HCT116 (cell line): ENCODE measurements at places on chromosomes 1 and 21.

DNA sequence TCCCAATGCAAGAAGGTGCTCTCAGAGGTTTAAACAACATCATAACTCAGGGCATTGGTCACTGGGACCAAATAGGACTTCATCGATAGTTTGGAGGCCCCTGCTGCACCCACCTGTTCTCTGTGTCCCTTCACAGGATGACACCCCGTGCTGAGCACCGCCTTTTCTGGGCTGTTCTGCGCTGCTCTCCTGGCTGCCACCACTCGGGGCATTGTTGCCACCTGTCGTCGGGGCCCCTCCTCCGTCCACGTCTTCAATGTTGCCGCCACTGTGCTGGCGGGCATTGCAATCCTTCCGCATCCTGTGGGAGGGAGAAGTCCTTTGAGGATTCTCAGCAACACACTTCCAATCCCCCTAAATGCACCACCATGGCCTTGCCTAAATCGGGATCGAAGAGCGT is 47.7 kb downstream of the NTPCR start:
- H3K27ac ChIP-seq, result no peak overlapping the region
- DNase-seq, result no peak
- peaks cover 6% of the 10 kb centered on the region for H3K36me3 ChIP-seq

DNA sequence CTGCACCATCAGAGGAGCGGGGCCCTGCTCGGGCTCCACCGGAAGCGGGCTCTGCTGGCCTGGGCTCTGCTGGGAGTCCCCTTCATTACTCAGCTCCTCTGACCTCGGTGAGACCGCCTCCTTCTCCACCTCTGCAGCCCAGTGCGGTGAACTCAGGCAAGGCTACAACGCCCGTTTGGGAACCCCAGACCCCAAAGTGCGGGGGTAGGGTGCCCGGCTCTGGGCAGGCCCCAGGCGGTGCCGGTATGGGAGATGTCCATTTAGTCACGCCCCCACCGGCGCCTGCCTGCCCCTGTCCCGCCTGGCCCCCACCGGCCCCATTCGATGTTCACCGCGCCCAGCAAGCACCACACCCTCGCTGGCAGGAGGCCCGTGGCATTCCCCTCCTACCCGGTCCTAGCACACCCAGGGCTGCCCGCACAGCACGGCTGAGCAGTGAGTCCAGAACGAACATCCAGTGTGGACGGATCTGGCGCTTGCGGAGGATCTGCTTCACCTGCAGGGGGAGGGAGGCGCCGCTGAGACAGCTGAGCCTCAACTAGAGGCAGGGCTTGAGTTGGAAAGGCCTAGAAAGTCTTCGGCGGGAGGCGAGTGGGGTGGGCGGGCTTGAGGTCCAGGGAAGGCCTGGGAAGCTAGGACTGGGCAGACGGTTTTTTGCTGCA is 10.0 kb downstream of the MAP3K6 start:
- H3K4me3 ChIP-seq, result no peak overlapping the region
- H3K36me3 ChIP-seq, result peaks cover 7% of the 10 kb centered on the region; the same call in 1 of the 2 replicates
- no peaks in the 10 kb centered on the region for H3K27me3 ChIP-seq
- H3K27ac ChIP-seq, result peak overlapping the region; percentile 39; the same call in 1 of the 2 replicates

DNA sequence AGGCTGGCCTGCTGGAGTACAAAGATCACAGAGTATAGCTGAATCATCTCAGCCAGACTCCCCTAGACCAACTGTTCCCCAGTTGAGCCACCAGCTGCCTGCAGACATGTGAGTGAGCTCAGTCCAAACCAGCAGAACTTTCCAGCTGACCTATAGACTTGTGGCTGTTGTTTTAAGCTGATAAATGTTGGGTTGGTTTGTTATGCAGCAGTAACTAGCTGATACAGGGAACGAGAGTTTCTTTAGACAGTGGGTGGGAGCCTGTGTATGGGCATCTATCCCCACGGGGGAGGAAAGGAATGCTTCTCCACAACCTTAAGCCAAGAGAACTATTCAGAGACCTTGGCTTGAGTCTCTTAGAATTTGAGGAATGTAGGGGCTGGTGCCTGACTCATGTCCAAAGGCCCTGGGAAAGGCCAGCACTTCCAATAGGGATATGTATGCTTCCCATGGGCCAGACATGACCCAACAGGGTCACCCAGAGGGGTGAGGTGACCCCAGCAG is 30.1 kb downstream of the SLC1A7 start:
- H3K27me3 ChIP-seq, result no peaks in the 10 kb centered on the region
- no peak overlapping the region for H3K4me3 ChIP-seq

GRCh38 chr1:42924082-42924850 is 34.4 kb downstream of the SLC2A1 start:
- peak; percentile 82 for DNase-seq
- peaks cover 9% of the 10 kb centered on the region; the same call in 1 of the 2 replicates for H3K4me1 ChIP-seq
- peak overlapping the region; percentile 81 for H3K27ac ChIP-seq
- peak overlapping the region; percentile 70 for H3K4me3 ChIP-seq

GRCh38 chr1:111213412-111213811 is 13.0 kb upstream of the DENND2D start:
- no peaks in the 10 kb centered on the region for H3K27me3 ChIP-seq
- no peak overlapping the region for H3K27ac ChIP-seq
- no peak overlapping the region for H3K4me3 ChIP-seq
- peaks cover 2% of the 10 kb centered on the region; the same call in 1 of the 2 replicates for H3K4me1 ChIP-seq
- H3K36me3 ChIP-seq, result no peaks in the 10 kb centered on the region
- DNase-seq, result no peak

- H3K4me1 ChIP-seq, result no peaks in the 10 kb centered on the region
- H3K36me3 ChIP-seq, result no peaks in the 10 kb centered on the region
- H3K4me3 ChIP-seq, result no peak overlapping the region
- DNase-seq, result no peak
- H3K27me3 ChIP-seq, result no peaks in the 10 kb centered on the region
Measured at GRCh38 chr1:167842872-167843271, 71.1 kb downstream of the ADCY10 start.

DNA sequence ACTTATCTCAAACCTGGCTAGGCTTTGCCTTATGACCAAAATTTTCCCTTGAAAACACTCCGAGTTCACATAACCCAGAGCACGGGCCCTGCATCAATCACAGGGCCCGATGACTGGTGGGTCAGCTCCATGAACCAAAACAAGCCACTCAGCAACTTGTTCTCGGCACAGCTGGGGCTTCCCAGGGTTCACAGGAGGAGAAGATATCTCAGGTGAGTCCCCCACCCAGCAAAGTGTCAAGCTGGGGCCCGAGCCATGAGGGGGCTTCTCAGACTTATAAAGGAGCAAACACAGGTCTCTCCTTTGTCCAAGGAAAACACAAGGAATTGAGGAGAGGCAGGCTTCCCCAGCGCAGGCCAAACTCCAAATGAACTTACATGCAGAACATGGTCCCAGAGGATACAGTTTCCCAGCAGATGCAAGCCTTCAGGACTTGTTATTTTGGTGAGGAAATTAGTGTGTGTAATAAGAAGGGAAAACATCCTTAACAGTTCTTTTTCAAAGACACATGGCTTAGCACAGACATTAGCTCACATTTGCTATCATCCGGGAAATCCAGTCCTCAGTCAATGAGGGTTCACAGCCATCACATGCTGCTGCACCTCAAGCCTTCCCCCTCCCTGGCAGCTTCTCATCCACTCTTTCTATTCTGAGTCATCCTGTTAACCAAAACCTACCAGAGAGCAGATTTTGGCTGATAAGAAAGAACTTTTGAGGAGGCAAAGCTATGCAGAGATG is 98.1 kb upstream of the NFIA start:
- no peak overlapping the region for H3K4me3 ChIP-seq
- H3K4me1 ChIP-seq, result no peaks in the 10 kb centered on the region
- H3K36me3 ChIP-seq, result no peaks in the 10 kb centered on the region
- no peak for DNase-seq

- H3K27me3 ChIP-seq, result peaks cover 53% of the 10 kb centered on the region
- H3K27ac ChIP-seq, result no peak overlapping the region; the same call in 1 of the 2 replicates
- H3K36me3 ChIP-seq, result no peaks in the 10 kb centered on the region
- peak overlapping the region; percentile 18; the same call in 1 of the 2 replicates for H3K4me3 ChIP-seq
- H3K4me1 ChIP-seq, result peaks cover 10% of the 10 kb centered on the region
Measured at GRCh38 chr21:41777951-41778815, 11.3 kb upstream of the RIPK4 start.

DNA sequence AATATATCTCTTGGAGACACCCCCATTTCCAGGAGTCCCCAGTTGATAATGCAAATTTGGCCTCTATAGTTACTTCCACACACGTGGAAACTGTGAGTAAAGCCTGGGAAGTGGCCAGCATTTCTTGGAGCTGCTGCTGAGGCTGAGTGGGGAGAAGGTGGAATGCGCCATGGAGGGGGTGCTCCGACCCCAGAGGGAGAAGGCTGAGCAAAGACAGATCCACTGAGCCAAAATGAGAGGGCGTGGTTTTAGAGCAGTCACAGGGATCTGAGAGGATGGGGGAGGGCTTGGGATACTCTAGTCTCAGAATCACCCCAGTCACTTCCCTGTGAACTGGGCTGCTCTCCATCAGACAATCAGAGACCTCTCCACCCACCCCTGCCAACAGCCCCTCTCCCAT is 38.7 kb downstream of the TRIM62 start:
- H3K4me3 ChIP-seq, result no peak overlapping the region
- H3K27ac ChIP-seq, result no peak overlapping the region
- H3K4me1 ChIP-seq, result no peaks in the 10 kb centered on the region
- DNase-seq, result no peak

DNA sequence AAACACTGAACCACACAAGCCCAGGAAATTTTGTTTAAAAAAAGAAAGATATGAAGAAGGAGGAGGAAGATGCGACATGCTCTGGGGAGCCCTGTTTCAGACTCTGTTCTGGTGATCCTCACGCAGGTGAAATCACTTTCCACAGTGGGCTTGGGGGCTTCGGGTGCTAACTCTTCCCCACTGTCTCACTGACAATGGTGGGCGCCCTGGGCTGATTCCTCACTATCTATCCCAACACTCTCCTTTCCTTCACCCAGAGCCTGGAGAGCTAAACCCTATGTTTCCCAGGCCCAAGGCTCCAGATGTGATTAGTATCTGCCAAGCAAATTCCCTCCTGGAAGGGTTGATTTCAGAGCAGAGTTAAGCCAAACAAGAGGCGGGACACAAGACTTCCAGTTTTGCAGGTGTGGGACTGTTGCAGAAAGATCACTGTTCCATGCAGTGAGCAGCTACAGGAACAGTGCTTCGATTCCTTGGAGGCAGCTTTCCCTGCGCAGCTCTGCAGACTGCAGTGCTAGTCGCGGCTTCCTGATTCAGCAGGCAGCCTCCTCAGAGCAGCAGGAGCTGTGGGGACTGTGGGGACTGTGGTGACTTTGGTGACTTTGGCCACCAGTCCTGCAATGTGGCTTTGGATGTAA is 168.3 kb downstream of the RHOU start:
- peaks cover 11% of the 10 kb centered on the region for H3K4me1 ChIP-seq
- H3K4me3 ChIP-seq, result no peak overlapping the region
- peaks cover 14% of the 10 kb centered on the region; the same call in 1 of the 2 replicates for H3K27me3 ChIP-seq
- H3K36me3 ChIP-seq, result no peaks in the 10 kb centered on the region

GRCh38 chr1:66043186-66043585 is 250.5 kb downstream of the PDE4B start:
- no peak for DNase-seq
- H3K27me3 ChIP-seq, result no peaks in the 10 kb centered on the region
- no peaks in the 10 kb centered on the region for H3K36me3 ChIP-seq
- H3K27ac ChIP-seq, result no peak overlapping the region

DNA sequence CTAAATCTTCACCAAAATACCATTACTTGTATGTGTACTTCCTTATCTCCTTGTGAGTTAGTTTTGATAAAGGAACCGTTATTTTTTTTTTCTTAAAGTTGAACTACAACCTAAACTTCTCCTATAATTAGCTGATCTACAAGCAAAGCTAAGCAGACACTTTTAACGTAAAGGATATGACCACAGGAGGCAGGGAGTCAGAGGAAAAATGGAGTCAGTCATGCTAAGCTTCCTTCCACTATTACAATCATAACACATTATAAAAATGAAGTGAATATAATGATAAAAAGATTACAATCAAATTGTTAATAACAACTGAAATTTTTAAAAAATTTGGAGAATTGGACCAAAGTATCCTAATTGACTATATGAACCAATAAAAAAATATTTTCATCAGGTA is 892.6 kb downstream of the KCNT2 start:
- H3K36me3 ChIP-seq, result no peaks in the 10 kb centered on the region
- DNase-seq, result no peak
- no peak overlapping the region for H3K4me3 ChIP-seq
- H3K27ac ChIP-seq, result no peak overlapping the region
- H3K27me3 ChIP-seq, result no peaks in the 10 kb centered on the region
- no peaks in the 10 kb centered on the region for H3K4me1 ChIP-seq

- H3K27ac ChIP-seq, result no peak overlapping the region
- H3K27me3 ChIP-seq, result no peaks in the 10 kb centered on the region
- H3K4me3 ChIP-seq, result no peak overlapping the region
- no peaks in the 10 kb centered on the region for H3K36me3 ChIP-seq
- DNase-seq, result no peak
Measured at GRCh38 chr21:18318156-18318555, 73.5 kb downstream of the CHODL start.

GRCh38 chr1:229972600-229973296 is 94.3 kb upstream of the GALNT2 start:
- DNase-seq, result no peak
- no peak overlapping the region for H3K4me3 ChIP-seq
- no peaks in the 10 kb centered on the region for H3K4me1 ChIP-seq

- H3K27ac ChIP-seq, result no peak overlapping the region
- peaks cover 51% of the 10 kb centered on the region for H3K4me1 ChIP-seq
- no peak for DNase-seq
- no peak overlapping the region for H3K4me3 ChIP-seq
- H3K36me3 ChIP-seq, result no peaks in the 10 kb centered on the region
Measured at GRCh38 chr1:26359981-26360806, 6.3 kb upstream of the CRYBG2 start.

- DNase-seq, result peak; percentile 38
- peak overlapping the region; percentile 66 for H3K4me3 ChIP-seq
- H3K36me3 ChIP-seq, result no peaks in the 10 kb centered on the region
- H3K27ac ChIP-seq, result peak overlapping the region; percentile 20; the same call in 1 of the 2 replicates
Measured at GRCh38 chr1:227788271-227789083, 27.0 kb upstream of the PRSS38 start.

GRCh38 chr1:89466307-89466930 is 58.2 kb upstream of the LRRC8B start:
- H3K4me1 ChIP-seq, result no peaks in the 10 kb centered on the region
- no peak for DNase-seq
- H3K27ac ChIP-seq, result no peak overlapping the region
- no peaks in the 10 kb centered on the region for H3K36me3 ChIP-seq

- H3K4me3 ChIP-seq, result no peak overlapping the region
- H3K27me3 ChIP-seq, result no peaks in the 10 kb centered on the region
Measured at GRCh38 chr1:19689856-19690255, 25.2 kb downstream of the HTR6 start.

GRCh38 chr1:71668065-71668464 is 587.2 kb upstream of the ZRANB2 start:
- no peaks in the 10 kb centered on the region for H3K4me1 ChIP-seq
- no peak overlapping the region for H3K4me3 ChIP-seq
- H3K27me3 ChIP-seq, result no peaks in the 10 kb centered on the region
- H3K36me3 ChIP-seq, result no peaks in the 10 kb centered on the region

- no peak overlapping the region for H3K27ac ChIP-seq
- peaks cover 29% of the 10 kb centered on the region for H3K27me3 ChIP-seq
- H3K36me3 ChIP-seq, result no peaks in the 10 kb centered on the region
- no peak for DNase-seq
- H3K4me3 ChIP-seq, result no peak overlapping the region
Measured at GRCh38 chr1:181438013-181438412, 45.3 kb upstream of the CACNA1E start.
